Tibial nerve (tissue), 4 donors: ENCODE measurements at places on chromosomes 7 and 10. TPM values are rescaled to one million over a fixed set of nuclear protein-coding genes. Genes with fewer than 3 reads are reported as not detected.

Gene ABCF2
- total RNA-seq = 35.2 TPM

Gene ZNF511
- total RNA-seq = 37.8 TPM

Gene NUTM2A
- 6.3 TPM for total RNA-seq

DNA sequence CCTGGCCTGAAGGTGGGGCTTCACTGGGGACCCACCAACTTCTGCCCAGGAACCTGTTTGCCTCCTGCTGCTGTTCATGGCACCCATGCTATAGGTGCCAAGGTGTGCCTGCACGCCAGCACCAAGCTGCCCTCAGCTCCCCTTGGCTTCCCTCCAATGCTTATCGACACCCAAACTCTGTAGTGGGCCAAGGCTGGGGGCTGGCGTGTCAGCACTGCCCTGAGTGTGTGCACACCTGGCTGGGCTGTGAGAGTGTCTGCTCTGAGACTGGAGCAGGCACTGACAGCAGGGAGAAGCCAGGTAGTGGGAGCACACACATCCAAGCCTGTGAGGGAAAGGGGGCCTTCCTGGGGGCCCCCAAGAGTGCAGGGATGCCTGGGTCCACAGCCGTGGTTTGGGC is 43.1 kb upstream of the TUBB8 start:
- no peak overlapping the region for H3K4me3 ChIP-seq
- H3K27ac ChIP-seq = no peak overlapping the region
- no peaks in the 10 kb centered on the region for H3K27me3 ChIP-seq

DNA sequence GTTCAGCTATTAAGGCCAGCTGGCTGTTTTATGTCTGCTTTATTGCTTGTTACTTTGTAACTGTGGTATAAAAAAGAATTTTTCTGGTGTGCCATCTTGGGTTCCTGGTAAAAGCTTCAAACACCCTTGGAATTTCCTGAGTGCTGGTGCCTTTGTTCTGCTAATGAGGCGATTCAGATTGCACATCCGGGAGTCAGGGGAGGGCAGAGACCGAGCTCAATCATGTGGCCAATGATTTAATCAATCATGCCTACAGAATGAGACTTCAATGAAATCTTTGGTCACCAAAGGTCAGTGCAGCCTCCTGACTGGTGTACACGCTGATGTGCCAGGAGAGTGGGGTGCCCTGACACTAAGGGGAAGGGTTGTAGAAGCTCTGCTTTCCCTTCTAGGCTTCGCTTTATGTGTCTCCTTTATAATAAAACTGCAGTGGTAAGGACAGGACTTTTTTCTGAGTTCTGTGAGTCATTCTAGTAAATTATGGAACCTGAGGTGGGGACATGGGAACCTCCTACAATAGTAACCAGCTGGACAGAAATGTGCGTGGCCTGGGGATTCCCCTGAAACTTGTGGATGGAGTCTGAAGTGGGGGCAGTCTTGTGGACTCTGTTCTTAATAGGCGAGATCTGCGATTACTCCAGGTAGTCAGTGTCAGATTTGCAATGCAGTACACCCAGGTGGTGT is 69.4 kb upstream of the OGDHL start:
- no peak for DNase-seq
- H3K4me1 ChIP-seq = no peaks in the 10 kb centered on the region
- no peak overlapping the region for H3K4me3 ChIP-seq

DNA sequence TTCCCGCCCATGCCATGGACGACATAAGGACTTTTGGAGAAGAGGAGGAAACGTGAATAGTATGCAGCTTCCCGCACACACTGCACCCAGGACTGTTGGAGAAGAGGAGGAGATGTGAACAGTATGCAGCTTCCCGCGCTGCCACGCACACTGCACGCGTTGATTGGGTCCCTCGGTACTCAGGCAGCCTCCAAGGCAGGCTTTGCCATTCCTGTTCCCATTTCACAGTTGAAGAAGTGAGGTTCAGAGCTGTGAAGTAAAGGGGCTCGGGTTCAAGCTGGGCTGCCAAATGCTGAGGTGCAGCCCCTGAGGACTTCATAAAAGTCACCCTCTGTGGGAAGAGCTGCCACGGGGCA is 147.9 kb upstream of the FAM20C start:
- no peak overlapping the region for H3K27ac ChIP-seq
- H3K4me3 ChIP-seq = no peak overlapping the region
- H3K4me1 ChIP-seq = no peaks in the 10 kb centered on the region

DNA sequence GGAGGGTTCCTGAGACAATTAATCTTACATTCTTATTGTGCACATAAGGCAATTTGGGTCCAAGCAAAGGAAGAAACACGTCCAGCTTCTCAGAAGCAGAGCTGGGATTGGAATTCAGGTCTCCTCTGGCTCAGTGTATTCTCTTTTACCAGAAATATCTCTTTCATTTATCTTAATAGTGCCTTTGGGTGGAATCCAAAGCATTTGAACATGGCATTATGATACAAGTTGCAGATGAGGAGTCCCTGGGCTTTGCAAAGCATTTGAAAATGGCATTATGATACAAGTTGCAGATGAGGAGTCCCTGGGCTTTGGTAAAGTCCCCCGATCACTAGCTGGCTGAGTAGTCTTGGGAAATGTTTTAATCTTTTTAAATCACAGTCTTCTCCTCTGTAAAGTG is 30.0 kb upstream of the PTN start:
- H3K4me1 ChIP-seq = no peaks in the 10 kb centered on the region
- H3K27me3 ChIP-seq = no peaks in the 10 kb centered on the region
- H3K27ac ChIP-seq = no peak overlapping the region
- DNase-seq = no peak
- H3K4me3 ChIP-seq = no peak overlapping the region

DNA sequence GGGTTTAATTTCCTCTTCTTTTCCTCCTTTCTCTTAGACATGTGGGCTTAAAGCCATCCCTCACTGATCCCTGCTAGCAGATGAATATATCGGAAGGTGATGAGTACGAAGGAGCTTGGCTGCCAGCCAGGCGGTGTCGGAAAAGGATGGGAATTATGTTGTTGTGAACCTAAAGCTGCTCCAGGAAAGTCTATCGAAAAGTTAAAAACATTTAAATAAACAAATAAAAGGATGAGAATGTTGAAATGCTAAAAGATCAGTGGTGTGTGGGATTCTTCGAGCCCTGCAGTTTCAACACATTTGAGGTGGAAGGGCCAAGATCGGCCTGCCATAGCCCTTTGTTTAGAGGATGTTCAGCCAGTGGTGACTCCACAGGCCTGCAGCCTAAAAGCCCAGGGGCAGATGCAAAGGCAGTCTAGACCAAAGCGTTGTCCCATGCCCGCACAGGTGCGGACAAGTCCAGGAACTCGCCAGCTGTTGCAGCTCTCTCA is 107.9 kb downstream of the JCAD start:
- no peaks in the 10 kb centered on the region for H3K36me3 ChIP-seq
- no peak overlapping the region for H3K4me3 ChIP-seq
- DNase-seq = no peak
- H3K27ac ChIP-seq = no peak overlapping the region
- H3K27me3 ChIP-seq = no peaks in the 10 kb centered on the region

DNA sequence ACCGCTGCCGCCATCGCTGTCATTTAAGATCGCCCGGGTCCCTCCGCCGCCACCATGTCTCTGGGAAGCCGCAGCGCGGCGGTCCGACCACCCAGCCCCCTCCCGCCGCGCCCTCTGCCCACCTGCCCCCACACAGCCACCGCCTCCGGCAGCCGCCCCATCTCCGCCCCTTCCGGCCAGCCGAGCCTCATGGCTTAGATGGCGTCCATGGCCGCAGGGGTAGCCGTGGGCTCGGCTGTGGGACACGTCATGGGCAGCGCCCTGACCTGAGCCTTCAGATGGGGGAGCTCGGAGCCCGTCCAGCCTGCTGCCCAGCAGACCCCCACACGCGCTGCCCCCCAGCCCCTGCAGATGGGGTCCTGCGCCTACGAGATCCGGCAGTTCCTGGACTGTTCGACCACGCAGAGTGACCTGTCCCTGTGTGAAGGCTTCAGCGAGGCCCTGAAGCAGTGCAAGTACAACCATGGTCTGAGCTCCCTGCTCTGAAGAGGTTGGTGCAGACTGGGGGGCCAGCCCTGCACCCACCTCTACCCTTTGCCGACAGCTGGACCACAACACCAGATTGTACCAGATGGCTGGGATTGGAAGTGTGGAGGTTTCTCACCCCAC is 38.0 kb upstream of the TARP start:
- no peaks in the 10 kb centered on the region for H3K4me1 ChIP-seq
- H3K27me3 ChIP-seq = no peaks in the 10 kb centered on the region
- H3K4me3 ChIP-seq = peak overlapping the region; percentile 23
- no peak for DNase-seq

- no peak for DNase-seq
- H3K4me1 ChIP-seq = peaks cover 79% of the 10 kb centered on the region
- no peak overlapping the region for H3K4me3 ChIP-seq
- peak overlapping the region; percentile 19 for H3K27ac ChIP-seq
- H3K36me3 ChIP-seq = no peaks in the 10 kb centered on the region
- H3K27me3 ChIP-seq = no peaks in the 10 kb centered on the region
Measured at GRCh38 chr7:137990251-137990941, 11.5 kb downstream of the CREB3L2 start.

GRCh38 chr7:12409097-12409711 is 5.5 kb upstream of the VWDE start:
- no peaks in the 10 kb centered on the region for H3K4me1 ChIP-seq
- H3K27me3 ChIP-seq = no peaks in the 10 kb centered on the region
- no peak overlapping the region for H3K27ac ChIP-seq

- no peaks in the 10 kb centered on the region for H3K36me3 ChIP-seq
- peaks cover 44% of the 10 kb centered on the region for H3K27me3 ChIP-seq
- peak overlapping the region; percentile 47 for H3K4me3 ChIP-seq
- peaks cover 36% of the 10 kb centered on the region for H3K4me1 ChIP-seq
- DNase-seq = no peak
- peak overlapping the region; percentile 16 for H3K27ac ChIP-seq
Measured at GRCh38 chr7:28957751-28958234, 337 bp downstream of the TRIL start.

DNA sequence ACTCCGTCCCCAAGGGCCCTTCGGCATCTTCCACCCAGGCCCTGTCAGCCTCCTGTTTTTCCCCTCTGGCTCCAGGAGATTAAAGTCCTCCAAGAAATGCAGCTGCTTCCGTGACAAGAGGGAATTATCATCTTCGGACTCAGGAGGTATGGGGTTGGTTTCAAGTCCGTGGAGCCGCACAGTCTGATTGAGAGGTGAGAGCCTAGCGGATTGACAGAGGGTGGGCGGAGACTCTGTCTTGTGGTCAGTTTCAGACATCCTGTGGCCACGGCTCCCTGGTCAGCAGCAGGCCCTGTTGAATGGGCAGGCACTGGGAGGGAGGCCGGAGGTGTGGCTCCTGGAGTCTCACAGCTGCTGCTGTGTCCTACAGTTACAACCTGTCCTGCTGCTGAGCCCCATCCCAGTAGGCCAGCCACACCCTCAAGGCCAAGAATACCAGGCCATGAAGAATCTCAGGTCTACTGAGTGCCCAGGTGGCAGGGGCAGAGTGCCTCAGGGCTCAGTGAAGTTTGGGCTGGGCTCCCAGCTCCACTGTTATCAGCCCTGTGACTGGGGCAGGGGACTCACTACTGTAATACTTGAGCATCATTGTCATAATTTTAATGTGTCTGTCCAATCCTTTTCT is 49.3 kb upstream of the ZNF716 start:
- H3K27me3 ChIP-seq = no peaks in the 10 kb centered on the region
- DNase-seq = no peak
- no peak overlapping the region for H3K4me3 ChIP-seq
- H3K27ac ChIP-seq = no peak overlapping the region
- no peaks in the 10 kb centered on the region for H3K4me1 ChIP-seq

GRCh38 chr7:149887311-149887710 is 13.5 kb downstream of the ATP6V0E2 start:
- DNase-seq = no peak
- peaks cover 9% of the 10 kb centered on the region for H3K4me1 ChIP-seq
- no peaks in the 10 kb centered on the region for H3K27me3 ChIP-seq
- H3K4me3 ChIP-seq = no peak overlapping the region
- no peak overlapping the region for H3K27ac ChIP-seq

DNA sequence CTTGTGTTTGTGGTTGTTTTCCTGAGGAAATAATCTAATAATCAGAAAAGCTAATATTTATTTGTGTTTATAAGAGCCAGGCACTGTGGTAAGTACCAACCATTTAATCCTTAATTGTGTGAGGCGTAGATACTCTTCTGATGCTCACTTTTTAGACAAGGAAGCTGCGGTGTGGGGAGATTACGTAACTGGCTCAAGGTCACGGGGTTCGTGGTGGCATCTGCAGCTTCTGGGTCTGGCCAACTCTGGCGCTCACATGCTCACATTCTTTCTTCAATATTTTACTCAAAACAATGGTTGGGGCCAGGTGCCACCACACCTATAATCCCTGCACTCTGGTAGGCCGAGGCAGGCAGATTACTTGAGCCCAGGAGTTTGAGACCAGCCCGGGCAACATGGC is 77.6 kb downstream of the RALA start:
- H3K27ac ChIP-seq = no peak overlapping the region
- H3K4me3 ChIP-seq = no peak overlapping the region
- H3K36me3 ChIP-seq = no peaks in the 10 kb centered on the region
- no peaks in the 10 kb centered on the region for H3K27me3 ChIP-seq
- peak; percentile 50 for DNase-seq

- H3K27me3 ChIP-seq = no peaks in the 10 kb centered on the region
- no peak overlapping the region for H3K27ac ChIP-seq
- DNase-seq = no peak
- no peak overlapping the region for H3K4me3 ChIP-seq
Measured at GRCh38 chr10:78567680-78568455, 500.9 kb upstream of the ZMIZ1 start.

- no peak for DNase-seq
- H3K4me3 ChIP-seq = no peak overlapping the region
- H3K27me3 ChIP-seq = no peaks in the 10 kb centered on the region
- H3K27ac ChIP-seq = no peak overlapping the region
Measured at GRCh38 chr7:70193514-70193913, 595.2 kb downstream of the AUTS2 start.

- no peak for DNase-seq
- H3K27me3 ChIP-seq = no peaks in the 10 kb centered on the region
- H3K4me1 ChIP-seq = peaks cover 88% of the 10 kb centered on the region
- H3K36me3 ChIP-seq = no peaks in the 10 kb centered on the region
Measured at GRCh38 chr10:124670849-124671248, 73.3 kb downstream of the FAM53B start.

- no peaks in the 10 kb centered on the region for H3K27me3 ChIP-seq
- DNase-seq = no peak
- H3K4me3 ChIP-seq = no peak overlapping the region
- H3K36me3 ChIP-seq = no peaks in the 10 kb centered on the region
- H3K4me1 ChIP-seq = no peaks in the 10 kb centered on the region
Measured at GRCh38 chr10:21464134-21464533, 61.3 kb downstream of the SKIDA1 start.

- no peaks in the 10 kb centered on the region for H3K36me3 ChIP-seq
- H3K4me3 ChIP-seq = no peak overlapping the region
- no peak for DNase-seq
- no peak overlapping the region for H3K27ac ChIP-seq
Measured at GRCh38 chr7:117946151-117946633, 73.0 kb upstream of the CTTNBP2 start.
